Activated CD8-positive, alpha-beta memory T cell treated with anti-CD3 and anti-CD28 coated beads for 4 hours (primary cell): ENCODE measurements at places on chromosomes 2 and 18.

DNA sequence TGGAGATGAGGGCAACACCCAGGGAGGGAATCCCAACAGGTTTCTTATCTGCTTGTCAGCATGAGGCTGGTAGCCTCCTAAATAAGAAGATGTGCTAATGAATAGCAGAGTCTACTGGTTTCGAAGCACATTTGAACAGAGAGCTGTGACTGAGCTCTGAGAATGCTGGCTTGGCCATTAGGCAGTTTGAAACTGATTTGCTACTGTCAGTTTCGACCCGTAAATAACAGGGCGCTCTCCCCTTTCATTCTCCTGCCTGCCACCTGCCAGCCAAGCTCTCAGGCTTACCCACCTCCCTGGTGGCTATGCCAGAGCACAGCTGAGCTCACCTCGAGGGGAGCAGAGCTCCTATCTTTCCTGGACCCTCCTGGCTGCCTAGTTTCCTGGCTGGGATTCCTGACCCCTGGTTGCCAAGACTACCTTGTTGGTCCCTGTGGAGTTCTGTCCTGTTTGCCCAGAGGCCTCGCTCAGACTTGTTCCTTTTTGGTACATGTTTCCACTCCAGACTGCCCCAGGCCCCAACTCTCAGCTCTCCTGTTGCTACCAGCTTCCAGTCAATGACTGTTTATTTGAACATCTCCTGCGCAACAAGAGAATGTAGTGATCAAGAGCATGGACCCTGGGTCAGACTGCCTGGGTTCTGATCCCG, 102.3 kb upstream of the ALPP start:
- DNase-seq, result no peak

DNA sequence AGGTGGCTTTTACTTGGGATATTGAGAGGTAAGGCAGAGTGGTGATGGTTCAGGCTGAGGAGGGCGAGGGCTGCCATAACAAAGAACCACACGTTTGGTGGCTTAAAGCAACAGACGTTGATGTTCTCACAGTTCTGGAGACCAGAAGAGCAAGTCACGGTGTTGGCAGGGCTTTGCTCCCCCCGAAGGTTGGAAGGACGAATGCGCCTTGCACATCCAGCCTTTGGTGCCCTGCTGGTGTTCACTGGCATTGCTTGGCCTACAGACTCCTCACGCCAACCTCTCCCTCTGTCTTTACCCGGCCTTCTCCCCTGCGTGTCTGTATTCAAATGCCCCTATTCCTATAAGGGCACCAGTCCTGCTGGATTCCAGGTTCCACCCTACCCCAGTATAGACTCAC, 125.4 kb downstream of the TPO start:
- no peak for DNase-seq

DNA sequence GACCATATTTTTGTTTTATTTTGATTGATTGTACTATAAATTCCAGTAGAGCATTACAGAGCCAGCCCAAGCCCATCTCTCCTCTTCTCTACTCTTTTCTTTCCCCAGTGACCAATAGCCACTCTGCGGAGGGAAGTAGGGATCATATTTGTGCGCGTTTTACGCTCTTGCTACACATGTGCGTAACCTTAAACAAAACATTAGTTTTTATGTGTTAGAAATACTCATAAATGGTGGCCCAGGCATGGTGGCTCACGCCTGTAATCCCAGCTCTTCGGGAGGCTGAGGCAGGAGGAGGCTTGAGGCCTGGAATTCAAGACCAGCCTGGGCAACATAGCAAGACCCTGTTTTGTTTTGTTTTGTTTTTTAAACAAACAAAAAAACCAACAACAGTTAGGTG, 31.3 kb downstream of the HPCAL1 start:
- DNase-seq, result no peak

DNA sequence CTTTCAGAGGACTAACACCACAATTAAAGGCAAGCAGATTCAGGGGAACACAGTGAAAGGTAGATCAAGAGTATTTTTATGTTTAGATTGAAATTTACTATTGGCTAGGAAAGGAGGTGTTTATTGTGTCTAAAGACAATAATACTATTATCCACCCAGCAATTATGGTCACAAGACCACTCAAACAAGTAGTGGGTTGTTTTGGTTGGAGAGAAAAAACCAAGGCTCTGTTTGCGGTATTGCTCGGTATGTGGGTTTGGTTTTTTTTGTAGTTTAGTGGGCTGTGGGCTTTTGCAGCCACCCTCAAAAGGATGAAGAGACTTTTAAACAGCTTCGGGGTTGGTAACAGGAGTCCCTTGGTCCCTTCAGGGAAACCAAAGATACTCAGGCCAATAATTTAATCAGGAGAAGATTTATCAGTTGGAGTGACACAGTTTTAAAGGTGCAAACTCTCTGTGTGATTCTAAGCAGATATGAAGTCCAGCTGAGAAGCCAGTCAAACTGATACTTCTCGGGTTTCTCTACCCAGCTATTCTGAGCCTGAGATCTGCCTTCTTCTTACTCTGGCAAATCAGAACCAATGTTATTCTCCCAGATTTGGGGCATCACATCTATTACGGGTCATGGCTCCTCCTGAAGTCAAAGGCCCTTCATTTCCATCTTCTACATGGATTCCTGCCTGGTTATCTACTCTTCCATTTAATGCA, 55.3 kb downstream of the DCC start:
- no peak for DNase-seq

- DNase-seq, result no peak
Measured at GRCh38 chr2:165952085-165952484, 1.5 kb downstream of the TTC21B start.

GRCh38 chr2:52135235-52135634, 1103.3 kb upstream of the NRXN1 start:
- no peak for DNase-seq

GRCh38 chr2:152432206-152432653, 97.3 kb downstream of the FMNL2 start:
- DNase-seq, result no peak

- no peak for DNase-seq
Measured at GRCh38 chr2:34656632-34657031, 1057.5 kb upstream of the FAM98A start.

GRCh38 chr18:55153346-55153745, 194.1 kb upstream of the CCDC68 start:
- DNase-seq, result no peak

DNA sequence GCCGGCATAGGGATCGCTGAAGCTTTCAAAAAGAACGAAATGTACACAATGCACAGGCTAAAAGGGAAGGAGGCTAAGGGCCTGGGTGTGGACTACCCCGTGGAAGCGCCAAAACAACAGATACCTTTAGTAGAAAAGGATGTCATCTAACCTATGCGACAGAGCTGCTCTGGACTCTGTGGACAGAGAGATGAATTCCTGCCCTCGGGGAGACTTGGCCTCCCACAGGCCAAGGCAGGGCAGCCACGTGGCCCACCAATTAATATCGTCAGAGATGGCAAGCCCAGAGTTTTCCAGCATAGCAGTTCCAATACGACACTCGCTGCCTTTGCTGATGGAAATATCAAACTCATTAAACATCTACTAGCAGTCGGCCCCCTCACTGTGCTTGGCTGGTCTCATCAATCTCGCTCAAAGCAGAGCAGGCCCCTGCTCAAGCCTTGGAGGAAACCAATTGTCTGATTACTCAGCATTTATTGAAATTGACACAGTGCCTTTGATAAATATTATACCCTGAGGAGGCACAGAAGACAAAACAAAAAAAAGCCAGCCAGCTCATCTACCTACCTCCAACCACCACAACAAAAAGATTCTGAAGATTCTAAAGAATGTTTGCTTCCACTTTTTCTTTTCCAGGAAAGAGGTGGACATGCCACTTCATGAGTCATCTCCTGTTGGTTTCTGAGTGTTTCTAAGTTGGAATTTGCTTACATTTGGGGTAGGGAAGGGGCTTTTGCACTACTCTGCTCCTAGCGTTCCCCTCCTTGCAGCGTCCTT, 79.0 kb upstream of the ACAA2 start:
- no peak for DNase-seq

GRCh38 chr18:2281523-2282199, 289.6 kb downstream of the METTL4 start:
- no peak for DNase-seq

DNA sequence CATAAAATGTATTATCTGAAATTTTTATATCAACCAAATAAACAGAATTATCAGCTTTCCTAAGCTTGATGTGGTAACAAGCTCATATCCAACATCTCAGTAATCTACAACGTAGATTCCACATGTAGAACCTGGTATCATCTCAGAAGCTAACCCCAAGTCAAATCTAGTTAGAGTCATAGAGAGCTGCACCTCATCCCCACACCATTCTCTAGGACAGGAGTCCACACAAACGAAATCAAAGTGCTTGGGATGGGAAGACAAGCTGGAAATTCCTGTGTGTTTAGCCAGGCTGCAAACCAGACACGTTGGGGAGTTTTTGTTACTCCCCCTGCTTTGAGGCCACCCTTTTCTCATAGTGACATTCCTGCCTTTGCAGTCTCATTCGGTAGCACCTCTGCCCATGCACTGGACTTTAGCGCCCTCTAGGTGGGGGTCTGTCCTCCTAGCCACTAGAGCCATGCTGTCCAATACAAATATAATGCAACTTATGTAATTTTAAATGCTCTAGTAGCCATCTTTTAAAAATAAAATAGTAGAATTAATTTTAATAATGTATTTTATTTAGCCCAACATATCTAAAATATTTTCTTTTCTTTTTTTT, 28.1 kb upstream of the SATB2 start:
- DNase-seq, result no peak

DNA sequence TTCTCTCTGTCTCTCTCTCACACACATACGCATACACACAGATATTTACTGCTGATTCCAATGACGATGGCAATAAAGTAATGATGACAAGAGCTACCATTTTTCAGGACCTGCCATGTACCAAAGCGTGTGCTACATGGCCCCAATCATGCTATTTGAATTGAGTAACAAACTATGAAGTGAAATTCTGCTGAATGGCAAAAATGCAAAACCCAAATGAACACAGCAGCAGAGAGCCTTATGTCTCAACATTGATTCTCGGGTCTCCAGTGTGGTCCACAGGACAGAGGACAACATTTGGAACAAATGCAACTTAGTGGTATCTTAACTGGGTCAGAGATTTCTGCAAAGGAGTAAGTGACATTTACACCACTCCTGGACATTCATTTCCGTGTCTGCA, 117.4 kb downstream of the PIEZO2 start:
- DNase-seq, result no peak

DNA sequence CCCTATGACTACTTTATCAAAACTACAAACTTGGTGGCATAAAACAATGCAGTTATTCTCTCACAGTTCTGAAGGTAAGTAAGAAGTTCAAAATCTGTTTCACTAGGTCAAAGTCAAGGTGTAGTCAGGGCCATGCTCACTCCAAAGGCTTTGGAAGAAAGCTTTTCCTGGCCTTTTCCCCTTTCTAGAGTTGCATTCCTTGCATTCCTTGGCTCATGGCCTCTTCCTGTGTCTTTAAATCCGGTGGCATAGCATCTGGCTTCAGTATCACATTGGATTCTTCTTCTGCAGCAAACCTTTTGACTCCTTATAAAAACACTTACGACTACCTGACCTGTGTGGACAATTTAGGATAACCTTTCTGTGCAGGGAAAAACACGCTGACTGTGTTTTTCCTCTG, 543.5 kb upstream of the HNMT start:
- no peak for DNase-seq

- DNase-seq, result no peak
Measured at GRCh38 chr18:13453714-13454113, 235.2 kb downstream of the LDLRAD4 start.

- DNase-seq, result no peak
Measured at GRCh38 chr2:132667706-132668105, 2.3 kb downstream of the LYPD1 start.
